Osteocyte (in vitro differentiated cells): ENCODE measurements at places on chromosomes 16 and 17.

DNA sequence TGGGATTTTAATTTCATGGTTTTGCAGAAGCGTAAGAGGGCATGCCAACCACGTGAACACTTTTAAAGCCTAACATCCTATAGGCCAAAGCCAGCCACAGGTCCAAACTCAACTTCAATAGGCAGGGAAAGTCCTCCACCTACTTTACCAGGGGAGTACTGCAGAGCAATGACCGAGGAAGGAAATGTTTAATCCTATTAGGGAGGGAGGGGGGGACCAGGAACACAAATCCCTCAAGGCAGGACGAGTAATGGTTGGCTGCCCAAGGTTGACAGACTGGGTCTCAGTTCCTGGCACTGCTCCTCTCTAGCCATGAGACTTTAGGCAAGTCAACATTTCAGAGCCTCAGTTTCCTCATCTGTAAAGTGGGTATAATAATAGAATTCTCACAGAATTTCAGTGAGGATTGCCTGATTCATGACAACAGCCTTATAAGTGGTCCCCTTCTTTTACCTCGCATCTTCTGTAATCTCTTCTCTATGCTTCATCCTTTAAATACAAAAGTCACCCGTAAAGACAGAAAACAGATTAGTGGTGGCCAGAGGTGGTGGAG lies 315.8 kb downstream of the HAPSTR1 start:
- DNase-seq = no peak

DNA sequence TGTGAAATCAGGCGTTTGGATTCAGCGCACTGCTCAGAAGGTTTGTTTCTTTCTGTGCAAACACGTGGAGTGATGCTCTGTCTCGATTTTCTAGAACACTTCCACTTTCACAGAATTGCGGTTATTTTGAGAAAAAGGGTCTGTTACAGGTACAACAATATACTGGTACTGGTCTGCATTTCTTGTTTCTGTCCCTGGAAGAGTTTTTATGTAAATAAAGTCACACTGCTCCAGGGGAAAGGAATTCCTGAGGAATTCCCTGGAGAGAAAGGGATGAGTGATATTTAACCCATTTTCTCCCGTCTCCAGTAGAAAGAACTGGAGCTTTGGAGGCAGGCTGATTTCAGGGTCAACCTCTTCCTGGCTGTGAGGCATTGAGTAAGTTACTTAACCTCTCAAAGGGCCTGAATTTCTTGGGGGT lies 16.2 kb upstream of the RMI2 start:
- no peak for DNase-seq

DNA sequence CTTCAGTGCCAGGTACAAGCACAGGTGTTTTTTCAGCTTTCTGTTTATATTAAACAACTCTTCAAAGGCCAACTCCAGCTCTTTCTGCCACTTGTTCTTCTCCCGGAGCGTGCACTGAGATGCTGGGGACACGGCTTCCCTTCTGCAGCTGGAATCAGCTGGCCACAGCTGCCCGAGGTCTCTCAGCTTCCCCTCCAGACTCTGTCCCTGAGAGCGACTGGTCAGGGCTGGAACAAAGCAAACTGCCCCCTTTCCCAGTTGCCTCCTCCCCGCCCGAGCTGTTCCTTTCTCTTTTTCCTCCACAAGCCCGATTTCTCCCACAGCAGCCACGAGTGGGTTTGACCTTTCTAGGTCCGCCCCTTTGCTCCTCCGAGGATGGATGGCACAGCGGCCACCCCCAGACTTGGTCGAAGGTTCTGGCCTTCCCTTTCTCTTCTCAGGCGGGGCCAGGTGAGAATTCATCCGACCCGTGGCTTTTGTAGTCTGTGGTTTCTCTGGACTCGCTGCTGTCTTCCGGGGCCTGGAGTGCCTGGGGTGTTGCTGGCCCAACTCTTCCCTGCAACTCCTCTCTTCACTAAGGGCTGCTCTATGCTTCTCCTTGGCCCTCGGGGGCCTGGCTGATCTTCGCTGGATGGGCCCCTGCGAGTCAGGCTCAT lies 11.5 kb downstream of the CEP295NL start:
- no peak for DNase-seq

GRCh38 chr17:74872313-74873036 lies at the start of gene FDXR:
Gene FDXR, minus strand, starts transcription at chr17:74872994. Its CDS starts 50 bp downstream, at chr17:74872944.
- DNase-seq = no peak

DNA sequence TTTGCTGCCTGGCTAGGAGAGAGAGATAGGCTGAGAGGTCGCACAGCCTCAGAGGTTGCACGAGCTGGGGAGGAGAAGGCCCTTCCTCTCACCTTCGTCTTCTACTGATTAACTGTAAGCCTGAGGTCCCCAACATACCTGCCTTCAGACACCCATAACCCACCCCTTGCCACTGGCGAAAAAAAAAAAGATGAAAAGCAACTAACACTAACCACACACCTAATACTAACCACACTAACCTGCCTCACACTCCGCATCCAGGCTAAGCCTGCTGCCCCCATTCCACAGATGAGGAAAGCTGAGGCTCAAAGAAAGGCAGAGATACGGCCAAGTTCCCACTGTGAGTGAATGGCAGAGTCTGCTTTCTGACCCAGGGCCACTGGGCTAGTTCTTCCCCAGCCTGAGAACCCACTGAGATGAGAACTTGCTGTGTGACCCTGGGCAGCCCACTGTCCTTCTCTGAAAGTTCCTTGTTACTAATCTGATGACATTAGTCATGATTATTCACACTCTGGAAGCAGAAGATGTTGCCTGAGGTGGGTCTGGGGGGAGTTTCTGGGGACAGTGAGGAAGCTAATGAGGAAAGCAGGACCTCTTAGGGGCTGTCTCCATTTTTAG lies 4.6 kb downstream of the IL21R start:
- DNase-seq = peak; percentile 46

- DNase-seq = peak; percentile 96
These were observed 10.9 kb downstream of the COPZ2 start for GRCh38 chr17:48026502-48027321.

DNA sequence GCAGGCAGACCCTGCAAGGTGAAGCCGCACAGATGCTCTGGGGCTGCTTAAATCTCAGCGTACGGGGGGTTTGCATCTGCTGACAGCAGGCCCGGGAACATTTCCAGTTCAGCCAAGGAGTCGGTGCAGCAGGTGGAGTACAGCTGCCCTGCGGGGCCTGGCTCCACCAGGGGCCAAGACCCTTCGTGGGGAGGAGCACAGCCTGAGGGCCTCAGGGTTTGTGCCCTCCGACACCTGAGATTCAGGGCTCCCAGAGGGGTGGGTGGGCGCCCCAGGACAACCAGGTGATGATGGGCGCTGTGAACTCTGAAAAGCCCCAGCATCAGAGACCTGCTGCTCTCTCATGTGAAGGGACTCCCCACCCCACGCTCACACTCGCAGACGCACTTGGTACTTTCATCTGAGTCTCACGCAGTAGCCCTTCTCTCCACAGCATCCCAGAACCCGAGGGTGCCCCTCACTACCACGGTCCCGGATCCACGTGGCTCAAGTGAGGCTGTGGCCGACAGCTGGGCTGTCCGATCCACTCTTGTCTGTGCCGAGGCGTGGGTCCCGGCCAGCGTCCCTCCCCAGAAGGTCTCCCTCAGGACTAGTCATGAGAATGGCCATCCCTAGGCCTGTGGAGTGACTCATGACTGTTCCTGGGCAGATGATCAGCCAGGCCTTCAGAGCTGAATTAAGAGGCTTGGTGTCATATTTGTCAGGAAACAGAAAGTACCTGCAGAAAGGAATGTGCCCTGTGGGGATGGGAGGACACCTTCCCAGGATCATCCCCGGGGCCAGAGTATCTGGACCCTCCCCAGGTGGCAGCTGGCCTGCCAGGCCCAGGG lies 29.6 kb downstream of the ACSF3 start:
- no peak for DNase-seq

DNA sequence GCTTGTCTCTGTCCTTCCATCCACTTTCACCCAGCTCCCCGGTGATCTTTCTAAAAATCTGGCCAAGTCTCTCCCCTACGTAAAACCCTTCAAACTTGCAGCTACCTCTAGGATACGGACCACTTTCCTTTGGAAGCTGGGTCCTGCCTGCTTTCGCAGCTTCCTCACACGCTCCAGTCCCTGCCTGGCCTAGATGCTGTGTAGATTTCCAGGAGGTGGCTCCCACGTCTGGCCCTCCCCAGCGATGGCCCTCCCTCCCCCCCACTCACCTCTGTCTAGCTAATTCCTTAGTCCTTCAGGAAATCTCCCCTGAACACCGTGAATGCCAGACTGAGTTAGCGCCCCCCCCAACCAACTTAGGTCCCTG lies 579 bp upstream of the LRRC59 start:
- DNase-seq = no peak

- DNase-seq = no peak
These were observed 114.9 kb downstream of the PRKCA start for GRCh38 chr17:66417300-66417719.
